ENCODE measurements at places on chromosomes 7 and 10.

- DNase-seq, result no peak
These were observed 67.2 kb downstream of the TPST1 start for GRCh38 chr7:66272321-66272720.

DNA sequence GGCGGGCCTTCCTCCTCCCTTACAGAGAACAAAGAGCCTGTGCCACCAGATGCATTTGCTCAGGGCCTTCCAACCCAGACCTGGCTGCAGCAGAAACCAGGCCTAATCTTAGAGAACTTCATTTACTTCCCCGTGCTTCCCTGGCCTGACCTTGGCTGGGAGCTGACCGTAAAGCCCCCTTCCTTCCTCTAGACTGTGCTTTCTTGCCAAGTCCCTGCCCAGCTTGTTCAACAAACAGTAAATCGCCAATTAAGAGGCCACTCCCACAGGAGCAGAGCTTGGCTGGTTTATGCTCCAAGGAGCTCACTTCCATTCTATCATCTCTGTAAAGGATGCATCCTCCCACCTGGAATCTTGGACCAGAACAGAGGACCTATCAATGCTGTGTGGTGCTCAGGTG is 110.9 kb downstream of the COL13A1 start:
- DNase-seq, result no peak

GRCh38 chr10:14836208-14836607 is 1.6 kb downstream of the CDNF start:
- no peak for DNase-seq

DNA sequence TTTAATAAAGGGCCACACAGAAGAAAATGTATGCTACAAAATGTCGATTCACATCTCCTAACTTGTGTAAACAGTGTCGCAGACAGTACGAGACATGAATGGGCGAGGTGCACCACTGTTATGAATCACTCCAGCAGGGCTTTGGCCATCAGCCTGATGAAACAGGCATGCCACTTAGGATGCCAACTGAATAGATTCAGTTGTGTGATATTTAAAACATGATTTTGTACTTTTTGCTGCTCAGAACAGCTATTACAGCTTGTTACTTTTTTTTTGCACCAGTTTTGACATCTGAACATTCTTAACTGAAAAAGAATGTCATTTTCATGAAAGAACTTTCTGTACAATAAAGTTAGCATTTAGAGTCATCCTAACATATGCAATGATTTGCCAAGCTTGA is 138.1 kb downstream of the VTI1A start:
- peak; percentile 28 for DNase-seq

- DNase-seq, result no peak
These were observed 33.6 kb downstream of the ZEB1 start for GRCh38 chr10:31352436-31353226.

DNA sequence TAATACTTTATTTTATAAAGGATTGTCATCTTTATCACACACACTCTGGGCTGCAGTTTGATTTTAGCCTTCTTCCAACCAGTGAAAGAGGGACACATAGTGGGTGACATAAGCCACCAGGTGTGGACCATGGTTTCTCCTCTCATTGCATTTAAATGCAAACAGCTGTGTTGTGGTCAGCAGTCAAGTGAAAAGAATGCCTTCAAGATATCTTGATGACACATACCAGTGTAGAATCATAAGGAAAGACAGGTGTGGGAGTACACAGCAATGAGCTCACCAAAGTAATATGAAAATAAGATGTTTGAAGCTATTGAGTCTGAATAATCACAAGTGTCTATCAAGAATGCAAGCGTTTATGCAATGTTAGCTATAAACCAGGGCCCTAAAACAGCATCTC is 580.0 kb downstream of the XPNPEP1 start:
- peak; percentile 67 for DNase-seq

- DNase-seq, result no peak
These were observed 19.8 kb upstream of the CH25H start for GRCh38 chr10:89226891-89227290.

Data from urothelium cell line (cell line).